ENCODE measurements at places on chromosomes 2 and 18. TPM values are rescaled to one million over a fixed set of nuclear protein-coding genes. Genes with fewer than 3 reads are reported as not detected.

ST8SIA5 gene
- total RNA-seq = 7.8 TPM

ANKRD30B gene
- 3.9 TPM for total RNA-seq

RFTN2 gene
- total RNA-seq = 52.6 TPM

SPDYA gene
- 1.2 TPM for total RNA-seq

ALPI gene
- total RNA-seq = not detected

CBLN2 gene
- total RNA-seq = 127 TPM

SMCHD1 gene
- 144 TPM for total RNA-seq

Data from diencephalon (tissue), 1 donor.